Epithelial cell of umbilical artery (primary cell): ENCODE measurements at places on chromosomes 13 and 19. TPM values are rescaled to one million over a fixed set of nuclear protein-coding genes. Genes with fewer than 3 reads are reported as not detected.

Gene FBXO17
- 19.3 and 21.8 TPM in 2 replicates for total RNA-seq

Gene GRK1
- total RNA-seq, result under 0.01 TPM in 1 of 2 replicates, not detected in the other

Gene SYNE4
- not detected in 2 replicates for total RNA-seq

Gene SIGLEC10
- total RNA-seq, result not detected in 2 replicates

Gene GRIK5
- 2.3 and 4.3 TPM in 2 replicates for total RNA-seq

Gene PRX
- total RNA-seq, result 0.65 and 1.1 TPM in 2 replicates

Gene HNRNPUL1
- total RNA-seq, result 45.9 and 54.9 TPM in 2 replicates

Gene TNNT1
- total RNA-seq, result 0.65 and 1.4 TPM in 2 replicates

Gene KRTDAP
- total RNA-seq, result not detected in 2 replicates

Gene TGFBR3L
- total RNA-seq, result 2.3 TPM in 1 of 2 replicates, not detected in the other

Gene HCST
- not detected in 2 replicates for total RNA-seq

Gene HSD17B14
- total RNA-seq, result 5.8 and 13.2 TPM in 2 replicates

Gene NFKBIB
- total RNA-seq, result 10.0 and 14.9 TPM in 2 replicates

Gene NLRP4
- total RNA-seq, result not detected in 2 replicates

Gene LRP3
- total RNA-seq, result 11.6 and 14.6 TPM in 2 replicates

Gene LPAR6
- total RNA-seq, result 19.2 and 24.3 TPM in 2 replicates

Gene CEACAM8
- total RNA-seq, result not detected in 2 replicates

Gene ZNF865
- 0.61 and 0.65 TPM in 2 replicates for total RNA-seq

Gene RNF225
- total RNA-seq, result not detected in 2 replicates

Gene LGALS4
- total RNA-seq, result not detected in 2 replicates

Gene ZNF850
- total RNA-seq, result 3.2 and 3.9 TPM in 2 replicates

Gene GRIN3B
- 0.65 TPM in 1 of 2 replicates, not detected in the other for total RNA-seq

Gene ZSCAN5B
- total RNA-seq, result not detected in 2 replicates

Gene TUBB4A
- not detected in 2 replicates for total RNA-seq

Gene SHISA7
- total RNA-seq, result not detected in 2 replicates

Gene KLK15
- not detected in 2 replicates for total RNA-seq
